ENCODE measurements at places on chromosomes 7 and 10. TPM values are rescaled to one million over a fixed set of nuclear protein-coding genes. Genes with fewer than 3 reads are reported as not detected.

Gene AQP1
- total RNA-seq, result 1.1 TPM

Gene TMEM196
- total RNA-seq, result not detected

Gene ICA1
- 0.71 TPM for total RNA-seq

Gene OPN1SW
- total RNA-seq, result not detected

Gene PRKCQ
- total RNA-seq, result not detected

Gene CPA4
- 7.5 TPM for total RNA-seq

Gene LRRC61
- 1.7 TPM for total RNA-seq

Gene HOGA1
- total RNA-seq, result under 0.01 TPM

Gene AHCYL2
- 5.5 TPM for total RNA-seq

Gene COL26A1
- not detected for total RNA-seq

Gene IKZF1
- total RNA-seq, result not detected

Gene HKDC1
- 0.29 TPM for total RNA-seq

Gene ADRA2A
- not detected for total RNA-seq

Gene SYNPO2L
- 0.18 TPM for total RNA-seq

Gene PIK3AP1
- 0.29 TPM for total RNA-seq

Gene UTF1
- total RNA-seq, result not detected

Gene TMEM236
- total RNA-seq, result not detected

All from myometrial cell (primary cell).